ENCODE measurements at places on chromosomes 5 and 9. TPM values are rescaled to one million over a fixed set of nuclear protein-coding genes. Genes with fewer than 3 reads are reported as not detected.
A peak's percentile ranks its signal among the peaks of the same experiment; 100 is the strongest.

- no peak for DNase-seq
Measured at GRCh38 chr5:5658889-5659465, 236.5 kb downstream of the ICE1 start.

DNA sequence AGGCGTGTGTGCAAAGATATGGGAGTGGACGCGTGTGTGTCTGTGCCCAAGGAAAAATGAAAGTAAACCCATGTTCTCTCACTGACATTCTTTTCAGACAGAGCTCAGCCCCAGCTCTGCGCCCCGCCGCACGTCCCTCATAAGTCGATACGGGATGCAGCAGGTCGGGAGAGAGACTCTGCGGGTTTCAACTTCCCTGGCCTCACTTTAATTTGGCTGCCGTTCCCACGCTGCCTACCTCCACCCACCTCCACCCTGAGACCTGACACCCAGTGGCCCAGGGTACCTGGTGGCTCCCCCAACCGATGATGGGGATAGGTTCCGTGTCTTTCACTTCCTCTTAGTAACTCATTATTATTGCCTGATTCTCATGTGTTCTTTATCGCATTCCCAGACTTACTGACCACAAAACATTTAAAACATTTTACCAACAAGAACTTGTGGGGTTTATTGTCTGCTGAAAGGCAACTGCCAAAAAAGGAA lies 19.4 kb downstream of the LHX2 start:
- DNase-seq = no peak

DNA sequence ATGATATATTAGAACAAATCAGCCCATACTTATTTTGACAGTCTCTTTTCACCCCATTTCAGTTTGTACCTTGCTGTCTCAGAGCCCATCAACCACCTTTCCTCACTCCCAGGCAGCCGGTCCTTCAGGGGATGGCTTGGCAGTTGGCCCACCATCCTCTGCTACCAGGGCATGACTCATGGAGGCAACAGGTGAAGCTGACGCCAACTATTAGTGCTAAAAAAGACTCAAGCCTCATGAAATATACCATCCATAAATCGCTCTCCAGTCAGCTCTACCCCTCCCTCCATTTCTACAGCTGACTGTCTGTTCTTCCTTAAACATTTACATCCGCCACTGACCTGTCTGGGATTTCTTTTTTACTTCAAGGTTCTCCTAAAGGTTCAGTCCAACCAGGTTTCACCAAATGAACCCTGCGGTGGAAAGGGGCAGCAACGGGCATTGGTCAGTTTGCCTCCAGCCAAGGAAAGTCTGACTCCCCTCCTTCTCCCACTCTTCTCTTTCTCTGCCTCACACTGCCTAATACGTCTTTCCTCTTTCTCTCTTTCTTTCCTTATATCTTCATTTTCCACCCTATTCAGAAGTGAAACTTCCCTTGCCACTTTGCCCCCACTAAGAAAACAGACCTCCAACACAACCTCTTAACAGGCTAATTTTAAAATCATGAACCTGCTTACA lies 439.1 kb downstream of the RAB3C start:
- DNase-seq = peak; percentile 39

DNA sequence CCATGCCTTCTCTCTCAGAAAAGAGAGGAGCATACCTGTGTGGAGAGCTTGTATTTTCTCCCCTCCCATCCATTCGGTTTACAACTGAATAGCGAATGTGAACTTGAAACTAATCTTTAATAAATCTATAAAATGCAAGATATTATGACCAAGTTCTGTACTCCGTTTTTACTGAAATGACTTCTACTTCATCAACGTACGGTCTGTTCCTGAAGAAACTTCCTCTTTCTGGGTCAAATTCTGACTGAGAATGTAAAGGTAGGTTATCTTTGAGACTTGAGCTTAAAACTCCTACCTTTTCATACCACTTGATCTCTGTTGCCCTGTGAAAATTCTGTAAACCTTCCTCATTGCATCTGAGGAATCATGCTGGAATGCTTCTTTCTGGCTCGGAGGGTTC lies 4.2 kb upstream of the CTNNAL1 start:
- no peak for DNase-seq

- DNase-seq = no peak
Measured at GRCh38 chr5:154220625-154221024, 30.1 kb downstream of the GALNT10 start.

GRCh38 chr9:81535542-81536241 lies 153.7 kb downstream of the TLE1 start:
- no peak for DNase-seq

DNA sequence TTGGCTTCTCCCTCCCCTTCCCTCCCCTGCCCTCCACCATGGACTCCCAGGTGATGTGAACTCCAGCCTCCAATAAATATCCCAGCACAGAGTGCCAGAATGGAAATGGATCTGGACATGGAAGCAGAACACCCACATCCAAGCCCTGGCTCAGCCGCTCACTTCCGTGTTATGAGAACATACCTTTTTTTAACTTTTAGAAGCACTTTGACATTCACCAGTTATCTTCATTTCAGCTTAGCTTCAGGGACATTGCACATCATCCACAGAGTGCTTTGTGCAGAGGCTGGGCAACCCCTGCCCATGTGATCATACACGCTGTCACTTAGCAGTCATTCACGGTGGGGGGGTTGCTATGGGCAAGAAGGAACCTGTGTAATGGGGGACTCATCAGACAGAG lies 9.1 kb downstream of the AFAP1L1 start:
- DNase-seq = no peak

GRCh38 chr9:137963525-137963924 lies 85.9 kb downstream of the CACNA1B start:
- DNase-seq = no peak

- DNase-seq = no peak
Measured at GRCh38 chr5:144794922-144795321, 624.2 kb downstream of the KCTD16 start.

The MYMK gene
- total RNA-seq = not detected

The SPINK7 gene
- total RNA-seq = not detected

- no peak for DNase-seq
Measured at GRCh38 chr5:141846031-141846430, 32.2 kb downstream of the PCDH1 start.

The HTR1A gene
- not detected for total RNA-seq

Data from left colon (tissue), 2 donors.